ENCODE measurements at places on chromosomes 11 and 22.

GRCh38 chr22:23109079-23109347 lies 32.8 kb downstream of the RSPH14 start:
- no peak for DNase-seq

GRCh38 chr11:118635642-118636041 lies 28.2 kb downstream of the PHLDB1 start:
- DNase-seq, result no peak

GRCh38 chr11:95363708-95364107 lies 132.7 kb upstream of the SESN3 start:
- no peak for DNase-seq

DNA sequence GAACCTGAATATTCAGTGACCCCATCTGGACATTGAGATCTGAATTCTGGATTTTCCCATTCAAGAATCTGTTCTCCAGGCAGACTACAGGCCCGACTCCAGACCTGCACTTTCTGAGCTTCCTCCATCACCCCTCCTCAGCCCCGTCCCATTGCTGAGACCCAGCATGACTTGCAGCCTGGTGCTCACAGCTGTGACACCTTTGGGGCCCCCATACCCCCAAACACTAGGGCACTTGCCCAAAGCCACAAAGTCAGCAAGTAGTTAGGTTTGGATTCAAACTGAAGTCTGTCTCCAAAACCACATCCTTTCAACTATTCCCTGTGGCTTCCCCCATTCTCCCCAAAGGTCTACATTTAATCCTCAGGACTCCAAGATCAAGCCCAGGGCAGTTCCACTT lies 128.2 kb upstream of the ZBED5 start:
- no peak for DNase-seq

DNA sequence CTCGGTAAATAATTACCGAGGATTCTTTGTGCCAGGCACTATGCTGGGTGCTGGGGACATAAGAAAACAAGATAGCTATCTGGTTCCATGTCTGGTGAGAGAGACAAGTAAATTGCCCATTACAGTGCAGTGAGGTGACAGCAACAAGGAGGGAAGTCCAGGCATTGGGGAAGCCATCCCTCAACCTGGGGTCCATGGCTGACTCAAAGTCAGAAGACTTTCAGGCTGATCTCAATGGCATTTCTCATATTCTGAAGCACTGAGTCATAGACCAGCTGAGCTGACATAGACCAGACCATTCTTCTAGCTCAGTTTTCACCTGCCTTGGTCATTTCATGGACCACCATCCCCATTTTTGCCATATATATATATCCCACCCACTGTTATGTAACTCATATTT lies 158.8 kb downstream of the TTC17 start:
- DNase-seq, result no peak

DNA sequence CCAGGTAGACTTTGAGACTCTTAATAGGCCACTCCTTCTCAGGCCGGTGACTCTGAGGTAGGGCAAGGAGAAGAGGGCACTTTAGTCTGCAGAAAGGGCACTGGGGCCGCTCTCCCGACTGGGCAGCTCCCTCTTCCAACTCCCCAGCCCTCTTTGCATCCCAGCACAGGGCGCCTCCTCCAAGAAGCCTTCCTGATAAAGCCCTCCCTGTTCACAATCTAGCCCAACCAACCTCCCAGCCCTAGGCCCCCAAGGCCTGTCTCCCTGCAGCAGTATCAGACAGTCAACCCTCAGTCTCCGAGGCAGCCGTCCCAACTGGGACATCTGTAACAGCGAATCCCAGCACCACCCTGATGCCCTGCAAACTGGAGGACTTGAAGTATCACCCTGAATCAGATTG lies 14.3 kb upstream of the PDE2A start:
- no peak for DNase-seq

- DNase-seq, result no peak
These were observed 6.1 kb downstream of the TMEM132A start for GRCh38 chr11:60930394-60930793.

GRCh38 chr11:102654761-102655160 lies 29.6 kb upstream of the MMP20 start:
- DNase-seq, result no peak

DNA sequence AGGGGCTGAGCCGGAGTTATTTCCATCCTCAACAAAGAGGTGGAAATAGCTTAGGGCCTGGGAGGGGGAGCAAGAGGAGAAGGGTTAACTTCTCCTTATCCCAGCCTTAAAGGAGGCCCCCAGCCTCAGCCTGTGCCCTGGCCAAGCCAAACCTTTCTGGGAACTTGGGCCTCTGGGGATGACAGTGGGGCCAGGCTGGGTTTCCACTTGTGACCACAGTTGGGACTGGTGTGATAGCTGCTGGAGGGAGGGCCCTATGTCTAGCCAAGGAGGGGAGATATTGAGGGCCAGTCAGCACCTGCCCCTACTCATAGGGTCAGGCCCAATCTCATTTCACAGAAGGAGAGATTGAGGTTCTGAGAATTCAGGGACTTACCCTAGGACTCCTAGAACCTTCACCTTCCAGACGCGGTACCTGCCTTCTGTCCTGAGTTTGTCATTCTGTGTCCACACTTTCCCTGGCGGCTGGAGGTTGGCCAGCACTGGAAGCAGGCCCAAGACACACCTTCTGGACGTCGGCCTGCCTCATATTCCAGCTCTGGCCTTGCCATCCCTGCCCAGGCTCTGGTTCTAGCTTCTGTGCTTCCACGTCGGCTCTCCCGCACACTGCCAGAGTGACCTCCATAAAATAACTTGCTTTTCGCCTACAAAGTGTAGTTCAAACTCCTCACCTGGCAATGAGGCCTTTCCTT lies 3.1 kb downstream of the RELT start:
- DNase-seq, result no peak

DNA sequence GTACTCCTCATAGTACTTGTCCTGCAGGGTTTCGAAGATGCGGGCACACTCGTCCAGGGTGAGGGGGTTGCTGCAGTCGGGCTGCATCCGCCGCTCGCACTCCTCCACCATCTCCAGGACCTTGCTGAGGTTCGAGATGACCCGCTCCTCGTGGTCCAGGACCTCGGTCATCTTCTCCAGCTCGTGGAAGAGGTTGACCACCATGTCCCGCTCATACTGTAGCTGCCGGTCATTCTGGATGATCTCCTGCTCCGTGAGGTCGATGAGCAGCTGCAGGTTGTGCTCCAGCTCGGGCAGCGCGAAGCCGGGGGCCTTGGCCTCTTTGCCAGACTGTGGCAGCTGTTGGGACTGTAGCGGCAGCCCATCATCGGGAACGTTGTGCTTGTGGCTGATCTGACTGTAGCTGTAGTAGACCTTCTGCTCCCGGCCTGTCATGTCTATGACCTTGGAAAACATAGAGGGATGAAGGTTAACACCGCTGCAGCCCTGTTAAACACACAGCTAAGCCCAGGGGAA lies 13.0 kb downstream of the TFIP11 start:
- DNase-seq, result no peak

GRCh38 chr11:92131289-92131865 lies 93.2 kb upstream of the FAT3 start:
- no peak for DNase-seq

GRCh38 chr11:5289696-5290095 lies 12.1 kb downstream of the OR51B4 start:
- no peak for DNase-seq

GRCh38 chr22:47233316-47234243 lies 471.1 kb downstream of the TBC1D22A start:
- DNase-seq, result no peak

- DNase-seq, result peak; percentile 10
These were observed 94.2 kb upstream of the TBCEL start for GRCh38 chr11:120929664-120930154.

GRCh38 chr22:39365492-39365780 lies 15.6 kb downstream of the SYNGR1 start:
- DNase-seq, result no peak

GRCh38 chr11:110988671-110989070 lies 256.9 kb upstream of the POU2AF2 start:
- no peak for DNase-seq

- DNase-seq, result no peak
These were observed 88.5 kb downstream of the NECTIN1 start for GRCh38 chr11:119640541-119640940.

GRCh38 chr11:72831521-72832300 lies 17.5 kb downstream of the ATG16L2 start:
- peak; percentile 52 for DNase-seq

GRCh38 chr11:69145050-69145380 lies 10.7 kb upstream of the SMIM38 start:
- DNase-seq, result no peak

DNA sequence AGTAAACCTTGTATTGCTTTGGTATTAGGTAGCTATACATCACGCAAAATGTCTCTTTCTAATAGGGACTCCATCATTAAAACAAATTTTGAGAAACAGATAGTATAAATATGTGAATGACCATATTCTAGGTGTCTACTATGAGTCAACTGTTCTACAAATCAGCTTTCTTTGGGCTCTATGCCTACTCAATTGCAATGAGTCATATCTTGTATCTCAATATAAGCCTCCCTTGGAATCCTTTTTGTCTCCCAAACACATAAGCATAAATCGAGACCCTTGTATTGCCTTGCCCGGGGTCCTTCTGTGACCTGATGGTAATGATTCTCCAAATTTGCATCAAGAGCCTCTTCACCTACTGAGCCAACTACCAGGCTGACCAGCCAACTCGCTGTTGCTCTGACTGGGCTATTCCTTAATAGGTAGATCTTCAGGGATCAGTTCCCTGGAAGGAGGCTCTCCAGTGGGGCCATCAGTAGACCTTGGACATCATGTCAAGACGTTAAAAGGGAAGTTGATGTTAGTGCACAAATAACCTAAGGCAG lies 22.2 kb downstream of the BLID start:
- no peak for DNase-seq

DNA sequence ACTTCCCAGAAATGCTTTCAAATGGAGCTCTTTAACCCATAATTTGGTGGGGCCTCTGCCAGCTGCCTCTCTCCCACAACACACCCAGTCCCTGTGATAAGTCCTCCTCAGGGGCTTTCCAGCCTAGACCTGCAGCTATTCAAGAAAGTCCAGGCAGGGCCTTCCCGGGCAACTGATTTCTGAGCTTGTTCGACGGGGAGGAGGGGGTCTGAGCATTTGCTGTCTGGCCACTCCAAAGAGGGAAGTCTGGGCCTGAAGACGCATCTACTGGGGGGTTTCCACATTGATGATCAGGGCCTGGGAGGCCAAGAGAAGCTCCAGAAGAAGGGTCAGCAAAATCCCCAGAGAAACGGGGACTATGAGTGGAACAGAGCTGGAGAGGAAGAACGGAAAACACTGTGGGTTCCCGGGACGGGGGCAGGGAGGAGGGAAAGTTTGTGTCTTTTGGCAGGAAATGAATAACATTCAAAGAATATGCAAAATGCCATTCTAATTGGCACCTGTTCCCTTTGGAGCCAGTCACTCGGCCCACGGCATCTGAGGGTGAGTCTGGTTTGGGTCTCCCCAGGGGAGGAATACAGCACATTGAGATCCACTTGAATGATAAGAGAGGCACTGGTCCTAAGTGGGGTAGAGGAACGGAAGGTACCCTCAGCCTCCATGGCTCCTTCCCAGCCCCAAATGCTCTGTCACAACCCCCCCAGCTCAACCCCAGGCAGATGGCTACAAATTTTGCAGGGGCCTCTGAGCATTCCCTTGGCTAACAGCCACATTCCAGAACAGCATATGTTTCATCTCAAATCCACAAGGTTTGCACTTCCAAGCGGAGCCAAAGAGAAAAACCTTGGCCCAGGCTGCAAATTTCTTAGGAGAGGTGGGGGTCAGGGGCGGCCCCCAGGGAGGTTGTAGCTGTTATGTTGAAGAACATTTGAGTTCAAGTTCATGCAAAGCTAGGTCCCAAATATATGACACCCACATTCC lies 72.0 kb downstream of the RPUSD4 start:
- no peak for DNase-seq

GRCh38 chr22:17140826-17141766 lies 18.0 kb downstream of the HDHD5 start:
- no peak for DNase-seq

DNA sequence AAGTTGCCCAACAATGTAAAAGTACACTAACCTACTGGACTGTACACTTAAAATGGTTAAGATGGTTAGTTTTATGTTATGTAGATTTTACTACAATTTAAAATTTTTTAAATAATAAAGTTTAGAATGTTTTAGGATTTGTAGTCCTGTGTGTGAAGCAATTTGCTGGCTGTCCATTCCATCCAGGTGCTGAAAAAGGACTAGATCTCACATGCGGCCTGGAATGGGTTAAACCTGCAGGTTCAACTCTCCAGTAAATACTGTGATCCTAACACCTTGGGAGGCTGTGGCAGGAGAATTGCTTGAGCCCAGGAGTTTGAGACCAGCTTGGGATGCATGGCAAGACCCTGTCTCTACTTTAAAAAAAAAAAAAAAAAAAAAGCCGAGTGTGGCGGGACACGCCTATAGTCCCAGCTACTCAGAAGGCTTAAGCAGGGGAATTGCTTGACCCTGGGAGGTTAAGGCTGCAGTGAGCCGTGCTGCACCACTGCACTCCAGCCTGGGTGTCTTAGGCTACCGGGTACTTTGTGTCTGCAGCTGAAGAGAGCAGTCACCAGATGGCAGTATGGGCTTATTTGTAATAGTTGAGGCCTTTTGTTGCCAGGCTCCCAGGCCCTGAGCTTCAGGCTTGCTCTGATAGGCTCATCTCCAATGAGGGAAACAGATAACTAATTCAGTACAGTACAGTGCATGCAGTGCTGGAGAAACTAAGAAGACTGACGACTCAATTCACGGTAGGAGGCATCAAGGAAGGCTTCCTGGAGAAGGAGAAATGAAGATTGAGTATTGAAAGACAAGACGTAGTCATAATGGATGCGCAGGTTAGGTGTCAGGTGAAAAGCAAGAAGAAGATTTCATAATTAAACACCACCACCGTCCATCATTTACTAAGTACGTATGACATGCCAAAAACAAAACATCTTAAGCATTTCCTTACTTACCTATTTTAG lies 64.7 kb upstream of the ASPHD2 start:
- DNase-seq, result peak; percentile 44

GRCh38 chr11:35139722-35140282 lies 831 bp downstream of the CD44 start:
- DNase-seq, result no peak

- DNase-seq, result no peak
These were observed 9.6 kb downstream of the WT1 start for GRCh38 chr11:32425761-32426160.

- DNase-seq, result no peak
These were observed 1.7 kb downstream of the FOLR2 start for GRCh38 chr11:72218251-72218745.

GRCh38 chr11:28878025-28878424 lies 769.8 kb downstream of the METTL15 start:
- no peak for DNase-seq

All from activated CD4-positive, alpha-beta T cell treated with anti-CD3 and anti-CD28 coated beads for 4 hours (primary cell).